Liver (tissue), 10 donors: ENCODE measurements at places on chromosomes 2 and 18. TPM values are rescaled to one million over a fixed set of nuclear protein-coding genes. Genes with fewer than 3 reads are reported as not detected.

DNA sequence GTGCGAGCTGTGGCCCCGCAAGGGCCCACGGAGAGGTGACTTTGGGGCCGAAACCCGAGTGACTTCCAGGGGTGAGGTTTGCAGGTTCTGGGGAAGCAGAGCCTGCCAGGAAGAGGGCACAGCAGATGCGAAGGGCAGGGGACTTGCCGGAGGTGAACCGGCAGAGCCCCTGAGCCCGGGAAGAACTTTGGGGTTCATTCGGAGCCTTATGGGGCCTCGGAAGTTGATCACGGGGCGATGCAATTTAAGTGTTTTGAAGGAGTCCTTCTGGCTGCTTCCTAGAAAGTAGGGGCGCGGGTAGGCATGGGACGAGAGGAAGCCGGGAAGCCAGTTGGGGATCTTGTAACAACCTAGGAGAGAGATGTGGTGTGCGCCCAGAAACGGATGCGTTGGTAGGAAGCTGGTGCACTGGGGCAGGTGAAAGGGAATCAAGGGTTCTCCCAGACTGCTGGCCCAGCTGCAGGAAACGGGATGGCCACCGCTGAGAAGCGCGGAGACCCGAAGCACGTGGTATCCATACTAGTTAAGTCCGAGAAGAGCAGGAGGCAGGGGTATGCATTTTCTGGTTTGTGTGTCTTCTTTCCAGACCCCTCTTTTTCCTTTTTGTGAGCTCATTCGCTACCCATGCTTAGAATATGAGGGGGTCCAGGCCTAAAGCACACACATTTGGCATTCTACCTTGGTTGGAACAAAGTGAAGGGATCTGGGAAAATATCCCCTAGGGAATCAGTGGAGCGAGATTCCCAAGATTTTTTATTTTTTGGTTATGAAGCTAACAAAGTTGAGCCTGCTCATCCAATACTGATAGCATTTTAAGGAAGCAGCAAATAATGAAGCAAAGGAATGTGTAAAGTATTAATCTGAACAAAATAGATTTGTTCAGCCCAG lies 758 bp downstream of the SCLY start:
- peak overlapping the region; percentile 74 for H3K27ac ChIP-seq
- H3K27me3 ChIP-seq, result no peaks in the 10 kb centered on the region
- H3K36me3 ChIP-seq, result peaks cover 3% of the 10 kb centered on the region
- peak overlapping the region; percentile 64 for H3K4me3 ChIP-seq
- H3K4me1 ChIP-seq, result peaks cover 10% of the 10 kb centered on the region

DNA sequence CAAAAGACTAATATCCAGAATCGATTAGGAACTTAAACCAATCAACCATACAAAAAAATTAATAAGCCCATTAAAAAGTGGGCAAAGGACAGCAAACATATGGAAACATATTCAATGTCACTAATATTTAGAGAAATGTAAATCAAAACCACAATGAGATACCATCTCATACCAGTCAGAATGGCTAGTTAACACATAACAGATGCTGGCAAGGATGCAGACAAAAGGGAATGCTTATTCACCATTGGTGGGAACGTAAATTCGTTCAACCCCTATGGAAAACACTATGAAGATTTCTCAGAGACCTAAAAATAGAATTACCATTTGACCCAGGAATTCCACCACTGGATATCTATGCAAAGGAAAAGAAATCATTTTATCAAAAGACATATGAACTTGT lies 468.2 kb upstream of the ST6GAL2 start:
- H3K27ac ChIP-seq, result no peak overlapping the region
- DNase-seq, result no peak
- H3K4me3 ChIP-seq, result no peak overlapping the region
- H3K36me3 ChIP-seq, result no peaks in the 10 kb centered on the region

DNA sequence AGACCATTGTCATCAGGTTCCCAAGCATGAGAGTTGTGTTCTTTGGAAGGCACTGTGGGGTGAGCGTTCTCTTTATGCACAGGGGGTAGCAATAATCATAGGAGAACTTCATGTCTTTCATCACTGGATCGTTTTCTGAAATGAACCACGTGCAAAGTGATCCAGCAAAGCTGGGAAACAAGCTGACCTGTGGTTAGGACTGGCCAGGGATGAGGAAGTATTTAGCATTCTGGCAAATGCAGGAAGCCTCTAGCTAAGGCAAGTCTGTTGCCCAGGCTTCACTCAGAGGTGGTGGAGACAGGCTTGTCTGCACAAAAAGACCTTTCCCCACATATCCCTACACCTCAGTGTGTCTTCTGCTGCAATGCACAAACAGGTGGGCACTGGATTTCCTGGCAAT lies 58.6 kb downstream of the MMADHC start:
- H3K4me1 ChIP-seq, result no peaks in the 10 kb centered on the region
- no peak overlapping the region for H3K4me3 ChIP-seq
- H3K27ac ChIP-seq, result no peak overlapping the region
- no peaks in the 10 kb centered on the region for H3K27me3 ChIP-seq
- no peaks in the 10 kb centered on the region for H3K36me3 ChIP-seq

GRCh38 chr2:190618030-190618429 lies 30.9 kb upstream of the NAB1 start:
- H3K4me3 ChIP-seq, result no peak overlapping the region
- H3K27ac ChIP-seq, result no peak overlapping the region
- H3K4me1 ChIP-seq, result no peaks in the 10 kb centered on the region
- H3K27me3 ChIP-seq, result no peaks in the 10 kb centered on the region
- H3K36me3 ChIP-seq, result no peaks in the 10 kb centered on the region
- no peak for DNase-seq

The PLGLB2 gene
- 450 TPM for total RNA-seq

The TUBA3E gene
- total RNA-seq, result not detected
